NCI-H1694 (cell line): ENCODE measurements at places on chromosomes 5 and 9.

GRCh38 chr5:115599924-115600323, 2.4 kb downstream of the TICAM2 start:
- no peak for DNase-seq

- DNase-seq: no peak
Observed at GRCh38 chr5:32964261-32964660, 253.1 kb downstream of the NPR3 start.

- no peak for DNase-seq
Observed at GRCh38 chr9:116942593-116943061, 255.5 kb downstream of the TRIM32 start.

DNA sequence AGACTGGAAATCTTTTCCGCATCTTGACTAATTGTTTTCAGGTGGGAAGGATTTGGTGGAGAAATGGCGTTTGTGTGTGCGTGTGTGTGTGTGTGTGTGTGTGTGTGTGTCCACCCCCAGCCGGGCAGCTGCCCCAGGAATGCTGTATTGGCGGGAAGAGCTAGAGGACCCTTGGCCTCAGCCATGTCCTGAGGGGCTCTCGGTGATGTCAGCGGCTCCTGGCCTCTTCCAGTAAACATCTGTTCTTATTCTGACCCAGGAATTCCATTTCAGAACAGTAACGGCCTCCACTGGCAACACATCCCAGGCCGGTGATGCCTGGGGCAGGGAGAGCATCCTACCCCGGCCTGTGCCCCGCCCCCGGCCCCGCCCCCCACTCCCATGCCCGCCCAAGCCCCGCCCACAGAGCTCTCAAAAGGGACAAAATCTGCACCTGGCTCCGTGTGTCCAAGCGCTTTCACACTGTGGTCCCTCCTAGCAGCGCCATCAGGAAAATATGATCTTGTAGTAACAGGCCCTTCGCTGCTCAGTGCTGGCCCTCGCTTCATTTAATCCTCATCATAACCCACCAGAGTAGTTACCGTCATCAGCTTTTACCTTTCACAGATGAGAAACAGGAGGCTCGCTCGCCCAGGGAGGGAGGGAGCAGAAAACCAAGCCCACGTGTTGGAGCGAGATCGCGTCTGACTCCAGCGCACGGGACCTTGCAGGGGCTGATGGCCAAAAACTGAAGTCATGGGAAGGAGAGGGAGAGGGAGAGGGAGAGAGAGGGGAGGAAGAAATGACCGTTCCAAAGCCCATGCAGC, 18.9 kb downstream of the ADAMTS2 start:
- DNase-seq: no peak

GRCh38 chr5:14980698-14981097, 109.1 kb upstream of the ANKH start:
- no peak for DNase-seq

DNA sequence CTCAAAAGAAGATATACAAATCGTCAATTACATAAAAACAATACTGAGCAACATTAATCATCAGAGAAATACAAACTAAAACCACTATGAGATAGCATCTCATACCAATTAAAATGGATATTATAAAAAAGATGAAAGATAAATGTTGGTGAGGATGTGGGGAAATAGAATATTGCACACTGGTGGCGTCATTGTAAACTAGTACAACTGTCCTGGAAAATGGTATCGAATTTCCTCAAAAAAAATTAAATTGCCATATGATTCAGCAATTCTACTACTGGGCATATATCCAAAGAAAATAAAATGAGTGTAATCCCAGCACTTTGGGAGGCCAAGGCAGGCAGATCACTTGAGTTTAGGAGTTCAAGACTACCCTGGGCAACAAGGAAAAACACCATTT, 326.0 kb upstream of the FTMT start:
- no peak for DNase-seq

DNA sequence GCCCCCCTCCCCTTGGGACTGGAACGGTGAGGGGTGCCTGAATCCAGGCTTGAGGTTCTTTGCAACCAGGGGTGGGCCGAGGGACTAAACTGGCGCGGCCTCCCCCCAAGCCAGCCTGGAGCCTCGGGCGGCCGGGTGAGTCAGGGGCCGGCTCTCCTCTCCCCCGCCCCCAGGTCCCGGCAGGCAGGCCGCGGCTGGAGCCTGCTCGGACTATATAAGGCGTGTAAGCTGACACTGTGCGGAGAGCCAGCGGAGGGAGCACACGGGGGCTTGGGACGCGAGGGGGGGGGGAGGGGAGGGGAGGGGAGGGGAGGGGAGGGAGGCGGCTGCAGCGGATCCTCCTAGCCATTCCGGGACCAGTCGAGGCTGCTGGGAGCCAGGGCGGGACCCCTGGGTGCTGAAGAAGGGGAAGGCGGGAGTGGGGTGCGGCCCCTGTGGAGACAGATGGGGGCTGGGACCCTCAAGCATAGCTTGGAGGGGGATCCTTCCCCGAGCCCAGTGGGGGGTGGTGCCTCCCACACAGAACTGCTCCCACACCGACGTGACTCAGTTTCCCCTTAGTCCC, 595 bp downstream of the PDLIM7 start:
- no peak for DNase-seq

GRCh38 chr5:14216902-14217301, 73.8 kb downstream of the TRIO start:
- DNase-seq: no peak

DNA sequence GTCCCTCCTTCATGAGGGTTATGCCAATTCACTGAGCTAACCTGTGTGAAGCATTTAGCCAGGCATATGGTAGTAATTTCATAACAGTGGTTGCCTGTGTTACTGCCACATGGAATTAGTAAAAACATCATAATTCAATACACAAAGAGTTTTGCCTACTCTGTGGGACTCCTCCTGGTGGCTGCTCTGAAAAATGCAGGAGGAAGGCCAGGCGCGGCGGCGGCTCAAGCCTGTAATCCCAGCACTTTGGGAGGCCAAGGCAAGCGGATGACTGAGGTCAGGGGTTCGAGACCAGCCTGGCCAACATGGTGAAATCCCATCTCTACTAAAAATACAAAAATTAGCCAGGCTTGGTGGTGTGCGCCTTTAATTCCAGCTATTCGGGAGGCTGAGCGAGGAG, 547.3 kb downstream of the CDK5RAP2 start:
- peak; percentile 7 for DNase-seq

DNA sequence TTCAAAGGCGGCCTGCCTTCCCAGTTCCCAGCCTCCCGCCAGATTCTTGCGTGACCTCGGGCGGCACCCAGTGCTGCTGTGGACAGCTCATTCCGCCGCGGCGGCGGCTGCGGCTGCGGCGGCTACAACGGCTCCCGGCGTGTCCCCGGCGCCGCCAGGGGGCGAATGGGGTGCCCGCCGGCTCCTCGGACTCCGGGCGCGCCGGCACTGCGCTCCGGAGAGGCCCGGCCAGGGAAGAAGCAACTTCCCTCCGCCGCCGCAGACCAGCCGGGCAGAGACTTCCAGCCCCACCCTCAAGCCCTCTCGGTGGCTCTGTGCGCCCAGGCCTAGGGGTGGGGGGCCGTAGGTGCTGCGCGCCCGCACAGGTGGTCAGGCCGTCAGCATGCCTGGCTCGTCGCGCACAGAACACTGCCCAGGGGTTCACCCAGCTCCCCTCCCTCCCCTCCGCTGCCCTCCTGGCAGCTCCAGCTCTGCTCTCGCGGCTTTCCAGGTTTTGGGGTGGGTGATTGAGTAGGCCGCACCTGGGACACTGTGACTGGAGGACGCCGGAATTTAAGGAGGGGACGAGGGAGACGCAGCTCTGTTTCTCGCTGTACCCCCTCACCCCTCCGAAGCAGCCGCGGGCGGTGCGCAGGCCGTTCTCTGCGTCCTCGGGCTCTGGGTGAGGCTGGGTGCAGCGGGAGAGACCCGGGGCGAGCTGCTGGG, 20.2 kb downstream of the IGIP start:
- no peak for DNase-seq

DNA sequence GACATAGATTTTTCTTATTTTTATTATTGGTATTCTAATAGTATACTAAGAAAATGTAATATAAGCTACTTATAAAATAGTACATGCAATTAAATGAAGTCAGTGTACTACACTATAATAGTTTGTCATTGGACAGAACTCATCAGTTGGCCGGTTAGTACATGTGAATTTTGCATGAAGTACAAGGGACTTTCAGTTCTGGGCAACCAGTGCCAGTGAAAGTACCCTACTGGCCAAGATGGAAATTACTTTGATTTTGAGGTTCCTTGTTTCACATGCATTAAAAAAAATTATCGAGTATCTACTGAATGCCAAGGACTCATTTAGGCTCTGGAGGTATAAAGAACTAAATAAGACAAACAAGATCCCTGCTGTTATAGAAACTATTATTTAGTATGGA, 213.4 kb upstream of the ELL2 start:
- DNase-seq: no peak

GRCh38 chr5:110169461-110169860, 479.7 kb downstream of the MAN2A1 start:
- no peak for DNase-seq

GRCh38 chr5:29414681-29415080, 1778.8 kb upstream of the CDH6 start:
- DNase-seq: no peak

DNA sequence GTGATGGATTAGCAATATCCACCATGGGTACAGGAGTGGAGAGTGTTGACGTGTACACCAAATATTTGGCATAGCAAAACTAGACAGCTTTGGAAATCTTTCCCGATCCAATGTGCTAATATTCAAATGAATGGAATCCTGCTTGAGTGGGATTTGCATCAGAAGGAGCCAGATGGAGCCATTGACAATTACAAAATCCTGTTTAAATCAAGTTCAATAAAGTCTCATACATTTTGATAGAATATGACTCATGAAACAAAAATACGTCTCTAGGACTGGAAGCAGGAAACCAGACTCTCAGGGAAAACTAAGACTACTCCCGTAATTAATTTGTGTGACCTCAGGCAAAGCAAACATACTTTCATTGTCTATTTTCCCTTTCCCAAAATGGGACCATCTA, 13.0 kb downstream of the TNC start:
- no peak for DNase-seq

DNA sequence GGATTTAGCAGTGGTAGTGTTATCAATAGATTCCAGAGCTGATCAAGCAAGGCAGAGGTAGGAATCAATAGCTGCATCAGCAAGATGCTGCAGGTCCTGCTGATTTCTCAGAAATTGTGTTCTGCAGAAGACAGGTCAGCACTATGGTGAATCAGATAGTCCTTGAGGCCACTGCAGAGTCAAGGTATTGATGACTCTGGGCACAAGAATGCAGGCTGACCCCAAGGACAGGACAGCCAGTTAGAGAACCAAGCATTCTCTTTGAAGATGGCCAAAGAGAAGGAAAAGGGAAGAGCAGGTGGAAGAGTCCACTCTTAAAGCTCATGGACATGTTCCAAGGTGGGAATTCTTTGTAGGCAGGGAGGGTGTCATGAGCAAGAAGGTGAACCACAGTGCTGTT, 28.0 kb downstream of the PRUNE2 start:
- DNase-seq: no peak

DNA sequence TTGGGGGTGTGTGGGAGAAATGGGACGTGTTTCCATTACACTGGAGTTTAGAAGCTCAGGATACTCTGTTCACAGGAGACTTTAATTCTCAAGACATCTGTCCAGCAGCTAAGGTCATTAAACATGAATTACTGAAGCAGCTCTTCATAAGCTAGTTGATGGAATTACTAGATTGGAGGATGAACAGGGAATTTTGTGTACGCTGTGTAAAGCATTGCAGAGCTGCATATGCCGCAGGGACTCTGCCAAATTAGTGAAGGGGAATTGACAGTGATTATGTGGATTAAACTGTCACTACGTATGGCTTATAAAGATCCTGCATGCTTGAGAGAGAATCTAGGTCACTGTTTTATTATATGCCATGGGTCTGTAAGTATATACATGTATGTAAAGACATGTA, 177.5 kb upstream of the TBC1D2 start:
- DNase-seq: no peak

DNA sequence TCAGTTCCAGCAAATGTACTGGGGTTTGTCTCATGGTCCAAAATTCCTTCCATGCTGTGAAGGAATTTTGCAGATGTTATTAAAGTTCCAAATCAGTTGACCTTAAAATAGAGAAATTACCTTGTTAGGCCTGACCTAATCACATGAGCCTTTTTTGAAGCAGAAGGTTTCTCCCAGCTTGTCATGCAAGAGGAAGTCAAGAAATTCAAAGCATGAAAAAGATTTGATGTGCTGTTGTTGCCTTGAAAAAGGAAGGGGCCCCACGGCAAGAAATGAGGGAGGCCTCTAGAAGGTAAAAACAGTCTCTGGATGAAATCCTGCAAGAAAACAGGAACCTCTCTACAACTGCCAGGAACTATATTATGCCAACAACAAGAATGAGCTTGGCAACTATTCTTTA, 24.2 kb upstream of the HAPLN1 start:
- DNase-seq: no peak

DNA sequence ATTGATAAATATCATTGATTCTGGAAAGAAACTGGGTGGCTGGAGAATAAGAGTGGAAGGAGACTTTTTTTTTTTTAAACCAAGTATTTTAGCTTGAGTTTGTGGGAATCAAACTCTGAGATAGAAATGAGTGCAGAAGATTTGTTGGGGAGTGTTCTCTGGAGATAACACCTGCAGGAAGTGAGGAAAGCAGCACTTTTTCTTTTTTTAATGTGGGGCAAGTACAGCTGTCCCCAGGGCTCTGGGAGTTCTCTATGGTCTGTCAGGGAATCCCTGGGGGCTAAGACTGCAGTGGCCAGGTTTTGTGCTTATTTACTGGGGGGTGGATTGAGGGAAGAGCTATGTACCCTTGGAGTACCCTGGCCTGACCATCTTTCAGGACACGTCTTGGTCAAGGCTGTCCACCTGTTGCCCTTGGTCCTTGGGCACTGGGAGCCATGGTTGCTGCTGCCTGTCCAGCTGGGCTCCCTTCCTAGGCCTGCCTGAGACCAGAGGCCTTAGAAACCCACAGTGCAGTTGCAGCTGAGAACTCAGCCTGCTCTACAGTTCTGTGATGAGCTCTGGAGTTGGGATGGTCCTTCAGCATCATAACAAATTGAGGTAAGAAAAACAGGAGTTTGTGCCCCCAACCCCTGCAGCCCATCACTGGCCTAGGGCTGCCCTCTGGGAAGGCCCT, 85.8 kb downstream of the PHAX start:
- DNase-seq: no peak

GRCh38 chr9:29750062-29750461, 2176.8 kb upstream of the C9orf72 start:
- no peak for DNase-seq

GRCh38 chr5:77630114-77630680, 8.3 kb downstream of the OTP start:
- DNase-seq: peak; percentile 37

DNA sequence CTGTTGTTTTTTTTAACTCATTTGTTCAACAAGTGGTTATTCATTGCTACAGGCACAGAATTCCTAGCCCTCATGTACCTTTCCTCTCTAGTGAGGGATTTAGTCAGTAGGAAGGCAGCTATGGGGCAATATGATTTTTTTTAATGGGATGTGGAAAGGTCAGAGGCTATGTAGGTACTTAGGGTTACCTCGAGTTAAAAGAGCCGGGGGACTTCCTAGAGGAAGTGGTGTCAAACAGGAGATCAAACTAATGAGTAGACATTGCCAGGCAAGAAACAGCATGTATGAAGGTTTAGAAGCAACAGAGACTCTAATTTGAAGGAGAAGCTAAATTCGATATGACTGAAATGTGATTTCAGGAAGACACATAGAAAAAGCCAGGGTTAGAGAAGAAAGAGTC, 50.7 kb downstream of the ITGA2 start:
- no peak for DNase-seq
